ENCODE measurements at places on chromosomes 2 and 18.

- DNase-seq, result no peak
Measured at GRCh38 chr18:57741273-57741672, 61.8 kb downstream of the ATP8B1 start.

GRCh38 chr18:55585920-55586561 lies 2.0 kb downstream of the TCF4 start:
- DNase-seq, result peak; percentile 25

- DNase-seq, result no peak
Measured at GRCh38 chr18:48621815-48622555, 83.2 kb downstream of the CTIF start.

- DNase-seq, result no peak
Measured at GRCh38 chr18:76736309-76736708, 86.0 kb upstream of the ZNF236 start.

GRCh38 chr2:174729797-174730697 lies 34.2 kb downstream of the CHRNA1 start:
- peak; percentile 15 for DNase-seq

DNA sequence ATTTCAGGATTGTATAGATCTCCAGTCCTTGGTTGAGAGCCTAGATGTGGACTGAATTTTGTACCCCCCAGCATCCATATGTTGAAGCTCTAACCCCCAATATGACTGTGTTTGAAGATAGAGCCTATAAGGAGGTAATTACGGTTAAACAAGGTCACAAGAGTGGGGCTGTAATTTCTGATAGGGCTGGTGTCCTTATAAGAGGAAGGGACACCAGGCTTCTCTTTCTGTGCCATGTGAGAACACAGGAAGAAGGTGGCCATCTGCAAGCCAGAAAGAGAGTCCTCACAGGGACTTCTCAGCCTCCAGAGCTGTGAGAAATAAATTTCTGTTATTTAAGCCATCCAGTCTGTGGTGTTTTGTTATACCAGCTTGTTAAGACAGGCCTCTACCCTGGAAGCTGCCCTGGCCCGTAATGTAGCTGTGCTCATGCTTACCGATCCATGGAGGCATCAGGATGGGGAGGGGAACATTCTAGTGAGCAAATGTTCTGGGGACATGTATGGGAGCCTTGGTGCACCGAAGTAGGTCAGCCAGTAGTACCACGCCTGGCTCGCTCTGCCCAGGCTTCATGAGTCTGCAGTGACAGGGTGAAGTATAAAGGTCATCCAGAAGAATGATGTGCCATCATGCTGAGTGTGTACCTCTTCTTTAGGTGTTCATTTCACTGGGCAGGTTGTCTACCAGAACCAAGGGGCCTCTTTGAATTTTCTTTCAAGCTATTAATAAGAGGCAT lies 16.1 kb downstream of the RASGRP3 start:
- peak; percentile 51 for DNase-seq

DNA sequence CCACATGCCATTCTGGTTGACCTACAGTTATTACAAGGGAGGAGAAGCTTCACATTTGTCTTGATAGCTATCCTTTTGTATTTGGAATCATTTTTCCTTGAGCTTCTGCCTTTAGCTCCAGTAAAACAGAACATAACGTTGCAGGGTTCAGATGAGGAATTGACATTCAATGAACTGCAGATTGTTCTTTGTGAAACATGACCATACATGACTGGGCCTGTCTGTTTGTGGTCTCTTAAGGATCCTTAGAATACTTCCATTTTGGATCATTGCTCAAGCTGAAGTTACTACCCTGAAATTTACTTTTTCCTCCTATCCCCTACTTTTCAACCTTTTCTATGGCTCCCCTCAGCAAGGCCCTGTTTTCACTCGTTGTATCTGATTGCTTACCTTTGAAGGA lies 1281.7 kb upstream of the CELF4 start:
- no peak for DNase-seq

Measured in hematopoietic multipotent progenitor cell treated with erythropoietin and hydrocortisone succinate and interleukin-3 and kit ligand, for 4 days (in vitro differentiated cells).